Stimulated activated CD8-positive, alpha-beta memory T cell treated with anti-CD3 and anti-CD28 coated beads, Interleukin-15, amount 100 ng/mL, for 4 hours (primary cell): ENCODE measurements at places on chromosomes 2 and 18.

- no peak for DNase-seq
Measured at GRCh38 chr2:139477618-139478017, 697.4 kb upstream of the NXPH2 start.

- DNase-seq: no peak
Measured at GRCh38 chr2:56474412-56475158, 290.8 kb downstream of the CCDC85A start.

DNA sequence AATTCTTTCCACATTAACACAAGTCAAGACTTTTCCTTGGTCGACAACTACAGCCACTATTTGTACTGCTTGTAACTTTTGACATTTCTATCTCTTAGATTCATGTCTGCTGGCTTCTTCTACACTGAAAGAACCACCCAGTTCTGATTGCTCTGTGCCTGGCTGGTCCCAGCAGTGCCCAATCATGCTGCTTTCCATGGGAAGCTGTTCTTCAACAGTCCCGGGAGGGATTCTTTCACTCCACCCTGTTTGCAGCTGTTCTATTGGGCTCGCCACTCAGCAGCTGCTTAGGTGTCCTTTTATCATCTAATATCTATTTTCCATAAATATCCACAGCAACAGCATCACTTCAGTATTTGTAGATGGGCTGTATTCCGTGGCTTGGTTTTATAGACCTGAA lies 471.1 kb upstream of the SMIM21 start:
- DNase-seq: no peak

DNA sequence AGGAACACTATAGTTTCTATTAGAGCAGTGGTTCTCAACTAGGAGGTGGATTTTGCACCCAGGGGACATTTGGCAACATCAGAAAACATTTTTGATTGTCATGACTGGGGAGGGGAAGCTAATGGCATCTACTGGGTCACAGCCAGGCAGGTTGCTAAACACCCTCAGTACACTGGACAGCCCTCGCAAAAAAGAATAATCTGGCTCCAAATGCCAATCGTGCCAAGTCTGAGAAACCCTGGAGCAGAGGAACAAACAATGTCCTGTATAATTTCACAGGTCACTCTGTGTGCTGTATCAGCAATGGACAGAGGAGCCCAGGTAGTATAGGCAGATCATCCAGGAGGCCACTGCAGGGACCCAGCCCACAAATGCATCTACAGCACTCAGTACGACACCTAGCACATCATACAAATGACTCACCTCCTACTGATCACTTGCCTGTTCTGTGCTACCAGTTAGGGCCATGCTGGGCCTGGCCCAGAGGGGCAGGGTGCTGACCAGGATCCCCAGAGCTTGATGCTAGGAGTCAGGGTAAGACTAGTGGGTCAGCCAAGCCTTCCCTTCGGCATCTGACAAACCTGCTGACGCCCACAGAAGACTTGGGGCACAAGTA lies 37.6 kb downstream of the SFXN5 start:
- no peak for DNase-seq

DNA sequence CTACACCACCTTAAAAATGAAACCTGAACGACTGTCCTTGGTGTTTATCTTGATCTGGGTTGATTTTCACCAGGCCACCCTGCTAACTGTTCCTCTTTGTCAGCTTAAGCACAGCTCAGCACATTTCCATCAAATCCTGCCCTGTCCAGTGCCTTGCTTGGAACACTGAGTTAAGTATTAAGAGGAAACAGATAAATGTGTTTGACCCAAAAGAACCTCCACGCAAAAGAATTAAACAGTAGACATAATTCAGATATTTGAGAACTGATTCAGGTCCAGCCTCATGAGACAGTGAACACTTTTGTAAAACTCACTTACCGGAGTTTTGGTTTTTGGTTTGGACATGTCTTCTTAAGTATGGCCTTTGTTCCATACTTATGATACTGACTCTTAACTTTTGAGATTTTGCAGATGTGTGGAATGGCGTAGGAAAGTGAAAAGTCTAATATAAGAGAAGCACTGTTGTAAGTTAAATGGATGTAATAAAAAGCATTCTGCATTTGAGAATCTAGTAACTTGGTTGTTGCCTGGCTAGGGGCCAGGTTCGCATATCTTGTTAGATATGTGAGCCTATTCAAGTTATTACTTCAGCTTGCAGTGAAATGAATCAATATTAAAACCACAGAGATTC lies 88.9 kb upstream of the SERPINE2 start:
- no peak for DNase-seq

DNA sequence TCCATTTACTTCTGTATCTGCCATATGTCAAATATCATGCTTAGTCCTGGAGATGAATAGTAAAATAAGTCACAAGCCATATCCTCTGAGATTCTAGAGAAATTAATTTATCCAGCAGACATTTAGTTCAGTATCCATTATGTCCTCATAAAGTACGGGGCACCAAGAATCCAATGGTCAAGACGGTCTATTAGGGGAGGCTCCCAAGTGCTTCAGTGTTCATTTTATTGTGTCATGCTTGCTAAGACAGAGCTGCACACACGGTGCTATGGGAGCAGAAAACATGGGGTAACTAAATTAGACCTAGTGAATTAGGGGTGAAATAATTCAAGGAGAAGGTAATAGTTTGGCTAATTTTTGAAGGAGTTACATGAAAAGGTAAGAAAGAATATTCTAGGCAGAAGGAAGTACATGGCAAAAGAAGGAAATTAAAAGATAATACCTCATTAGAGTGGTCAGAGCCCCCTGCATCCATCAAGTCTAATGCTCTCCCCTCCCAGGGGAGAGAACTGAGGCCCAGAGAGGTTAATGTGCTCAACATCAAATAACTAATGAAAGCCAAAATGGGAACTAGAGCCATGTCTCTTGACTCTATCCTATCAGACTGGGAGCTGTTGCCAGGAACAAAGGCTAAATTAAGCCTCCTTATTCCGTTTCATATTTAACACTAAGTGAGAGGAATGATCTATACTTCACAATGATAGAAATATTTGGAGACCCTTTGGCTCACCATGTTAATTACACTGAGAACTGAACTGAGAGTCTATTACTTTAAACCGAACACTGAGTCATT lies 358.7 kb downstream of the LRRTM1 start:
- no peak for DNase-seq

GRCh38 chr2:31765078-31765945 lies 184.6 kb upstream of the SRD5A2 start:
- DNase-seq: no peak

DNA sequence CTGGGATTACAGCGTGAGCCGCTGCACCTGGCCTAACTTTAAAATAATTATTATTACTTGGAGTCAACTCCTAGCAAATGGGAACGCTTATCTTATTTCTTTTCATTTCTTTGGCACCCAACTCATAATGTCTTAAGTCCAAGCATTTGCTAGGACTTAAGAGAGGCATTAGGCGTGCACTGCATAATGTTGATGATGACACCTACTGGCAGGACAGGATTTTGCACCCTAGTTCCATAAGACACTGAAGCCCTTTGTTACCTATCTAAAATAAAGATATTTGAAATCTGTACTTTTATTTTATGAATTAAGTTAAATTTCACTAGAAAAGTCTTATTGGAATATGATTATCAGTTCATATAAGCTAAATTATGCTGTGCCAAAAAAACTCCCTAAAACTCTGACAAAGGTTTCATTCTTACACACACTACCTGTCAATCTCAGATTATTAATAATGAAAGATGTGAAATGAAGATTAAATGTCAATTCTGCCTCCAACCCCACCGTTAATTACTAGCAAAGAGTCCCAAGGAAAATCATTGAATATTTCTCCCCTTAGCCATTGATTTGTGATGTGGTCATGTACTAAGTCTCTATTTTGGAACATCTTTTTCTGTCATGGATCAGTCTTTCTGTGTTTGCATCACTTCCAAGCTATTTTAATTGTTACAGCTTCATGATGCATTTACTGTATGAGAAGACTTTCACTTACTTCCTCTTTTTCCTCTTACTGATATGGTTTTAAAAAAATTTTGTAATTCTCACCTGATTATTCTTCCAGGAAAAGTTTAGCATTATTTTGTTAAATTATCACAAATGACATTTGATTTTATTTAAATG lies 12.7 kb upstream of the CDH2 start:
- no peak for DNase-seq

- no peak for DNase-seq
Measured at GRCh38 chr2:85310330-85310729, 17.5 kb downstream of the TGOLN2 start.

- no peak for DNase-seq
Measured at GRCh38 chr2:227719641-227720040, 1.8 kb upstream of the SLC19A3 start.

GRCh38 chr18:5251117-5251516 lies 44.4 kb downstream of the ZBTB14 start:
- DNase-seq: no peak

DNA sequence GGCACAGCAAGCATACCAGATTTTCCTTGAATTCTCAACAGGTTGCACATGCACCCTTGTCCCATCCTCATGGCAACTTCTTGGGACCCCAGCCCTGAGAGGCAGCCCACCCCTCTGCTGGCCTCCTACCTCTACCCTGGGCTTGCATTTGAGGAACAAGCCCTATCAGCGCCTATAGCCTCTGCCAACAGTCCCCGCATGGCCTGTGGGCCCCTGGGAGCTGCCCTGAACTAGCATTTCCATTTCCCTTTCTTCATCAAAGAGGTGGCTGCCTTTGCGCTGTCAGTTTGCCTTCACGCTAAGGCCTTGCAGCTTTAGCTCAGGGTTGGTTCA lies 5.4 kb upstream of the ZAP70 start:
- no peak for DNase-seq

DNA sequence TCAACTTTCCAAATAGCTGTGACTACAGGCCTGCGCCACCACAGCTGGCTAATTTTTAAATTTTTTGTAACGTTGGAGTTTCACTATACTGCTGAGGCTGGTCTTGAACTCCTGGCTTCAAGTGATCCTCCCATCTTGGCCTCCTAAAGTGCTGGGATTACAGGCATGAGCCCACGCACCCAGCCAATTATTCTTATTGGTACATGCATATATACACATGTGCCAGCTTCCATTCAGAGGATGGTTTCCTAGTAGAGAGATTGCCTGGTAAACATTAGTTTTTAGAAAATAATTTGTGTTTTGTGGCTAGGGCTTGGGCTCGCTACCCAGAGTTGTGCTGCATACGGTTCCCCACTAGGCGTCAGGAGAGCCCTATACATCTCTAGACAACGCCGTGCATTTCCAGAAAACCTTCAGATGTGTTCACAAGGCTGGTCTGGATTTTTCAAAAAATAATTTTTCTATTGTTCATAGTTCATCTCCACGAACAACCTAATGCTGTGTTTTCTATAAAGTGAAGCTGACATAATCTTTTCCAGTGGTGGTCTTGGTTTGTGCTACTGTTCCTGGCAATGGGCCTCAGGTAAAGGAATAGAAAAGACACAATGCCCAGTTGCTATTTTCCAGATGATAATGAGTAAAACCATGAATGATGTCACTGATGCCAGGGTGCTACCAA lies 14.6 kb upstream of the AFG3L2 start:
- DNase-seq: peak; percentile 17

DNA sequence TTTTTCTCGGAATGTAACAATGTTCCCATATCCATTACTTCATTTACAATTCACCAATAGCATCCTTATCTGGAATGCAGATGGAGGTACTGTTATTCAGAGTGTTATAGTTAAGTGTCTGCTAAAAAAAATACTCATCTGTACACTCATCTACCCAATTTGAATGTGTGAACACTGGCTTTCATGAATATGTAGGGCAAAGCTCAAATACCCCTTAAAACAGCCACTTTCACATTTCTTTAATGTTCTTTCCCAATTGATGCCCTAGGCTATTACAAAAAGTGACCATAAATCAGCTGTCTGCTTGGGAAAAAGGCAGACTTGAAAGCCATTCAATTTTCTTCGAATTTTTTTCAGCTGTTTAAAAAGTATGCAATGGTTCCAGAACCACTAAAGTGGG lies 796.3 kb upstream of the FSHR start:
- DNase-seq: no peak

DNA sequence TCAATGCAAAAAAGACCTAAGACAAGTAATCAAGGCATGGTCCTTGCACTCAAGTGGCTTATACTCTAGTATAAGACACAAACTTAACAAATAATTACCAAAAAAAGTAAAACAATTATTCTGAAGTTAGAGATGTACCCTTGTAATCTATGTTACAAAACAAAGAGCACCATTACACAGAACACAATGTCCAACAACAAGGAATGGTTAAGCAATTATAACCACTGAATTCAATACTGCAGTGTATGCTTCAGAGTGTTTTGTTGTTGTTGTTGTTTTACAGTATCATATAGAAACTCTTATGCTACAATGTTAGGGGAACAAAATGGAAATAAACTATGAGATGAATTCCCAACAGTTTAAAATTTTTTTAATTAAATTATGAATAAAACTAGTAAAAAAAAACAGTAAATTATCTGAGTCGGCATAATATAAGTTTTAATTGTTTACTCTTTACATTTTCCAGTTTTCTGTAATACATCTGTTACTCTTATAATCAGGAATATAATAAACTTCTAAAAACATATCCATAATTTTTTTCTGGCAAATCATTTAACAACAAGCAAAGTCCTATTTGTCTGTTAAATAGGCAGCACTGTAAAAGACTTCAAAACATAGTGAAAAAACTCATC lies 29.2 kb downstream of the ROCK2 start:
- no peak for DNase-seq

- DNase-seq: no peak
Measured at GRCh38 chr2:36177282-36177681, 178.3 kb upstream of the CRIM1 start.
